Tibial nerve (tissue), 4 donors: ENCODE measurements at places on chromosomes 4 and X. TPM values are rescaled to one million over a fixed set of nuclear protein-coding genes. Genes with fewer than 3 reads are reported as not detected.
A peak's percentile ranks its signal among the peaks of the same experiment; 100 is the strongest.

GRCh38 chr4:19366916-19367315 is 884.8 kb upstream of the SLIT2 start:
- no peak for DNase-seq

DNA sequence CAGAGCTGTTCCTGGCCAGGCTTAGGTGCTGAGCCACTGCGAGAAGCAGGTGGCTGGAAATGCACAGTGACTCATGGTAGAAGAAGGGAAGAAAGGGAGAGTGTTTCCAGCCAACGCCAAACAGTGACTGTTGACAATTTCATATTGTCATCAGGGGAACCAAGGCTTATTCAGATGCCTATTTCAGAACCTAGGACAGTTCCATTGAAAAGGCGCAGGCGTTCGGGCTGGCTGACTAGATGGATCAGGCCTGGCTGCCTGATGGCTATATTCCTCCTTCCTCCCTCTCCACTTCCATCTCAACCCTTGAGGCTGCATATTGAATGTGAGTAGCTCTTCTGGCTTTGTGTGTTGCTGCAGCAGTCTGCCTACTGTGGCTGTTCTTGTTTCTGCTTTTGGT is 73.0 kb upstream of the FRMPD4 start:
- DNase-seq = no peak

- DNase-seq = no peak
Measured at GRCh38 chr4:8033067-8033755, 93.5 kb upstream of the AFAP1 start.

- DNase-seq = no peak
Measured at GRCh38 chrX:40314070-40314469, 216.3 kb upstream of the BCOR start.

DNA sequence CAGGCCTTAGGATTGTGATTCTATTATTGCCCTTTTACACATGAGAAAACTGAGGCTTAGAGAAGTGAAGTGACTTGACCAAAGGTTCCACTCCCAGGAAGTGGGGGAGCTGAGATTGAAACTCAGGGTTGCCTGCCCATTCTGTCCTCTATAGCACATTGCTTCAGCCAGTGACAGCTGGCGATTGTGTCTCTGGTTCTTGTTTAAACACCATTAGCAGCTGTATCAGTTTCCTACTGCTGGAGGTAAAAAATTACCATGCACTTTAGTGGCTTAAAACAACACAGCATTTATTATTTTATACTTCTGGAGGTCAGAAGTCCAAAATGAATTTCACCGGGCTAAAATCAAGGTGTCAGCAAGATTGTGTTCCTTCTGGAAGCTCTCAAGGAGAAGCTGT is 205.8 kb upstream of the MAMLD1 start:
- DNase-seq = no peak

DNA sequence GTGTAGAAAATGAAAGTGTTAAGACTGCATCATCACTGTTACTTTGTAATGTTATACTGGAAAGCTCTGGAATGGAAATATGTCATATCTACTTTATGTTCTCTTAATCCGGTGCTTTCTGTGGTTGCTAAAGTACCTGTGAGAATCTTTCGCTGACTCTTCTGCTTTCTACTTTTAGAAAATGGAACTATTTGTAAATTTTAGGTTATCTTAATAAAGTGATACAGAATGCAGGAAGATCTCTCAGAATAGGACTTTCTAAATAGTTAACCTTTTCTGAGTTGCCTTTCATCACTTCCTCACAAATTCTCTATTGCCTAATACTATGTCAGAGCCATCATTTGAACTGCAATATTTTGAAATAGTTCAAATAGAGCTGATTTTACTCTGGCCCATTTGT is 69.3 kb downstream of the BMP2K start:
- DNase-seq = no peak

DNA sequence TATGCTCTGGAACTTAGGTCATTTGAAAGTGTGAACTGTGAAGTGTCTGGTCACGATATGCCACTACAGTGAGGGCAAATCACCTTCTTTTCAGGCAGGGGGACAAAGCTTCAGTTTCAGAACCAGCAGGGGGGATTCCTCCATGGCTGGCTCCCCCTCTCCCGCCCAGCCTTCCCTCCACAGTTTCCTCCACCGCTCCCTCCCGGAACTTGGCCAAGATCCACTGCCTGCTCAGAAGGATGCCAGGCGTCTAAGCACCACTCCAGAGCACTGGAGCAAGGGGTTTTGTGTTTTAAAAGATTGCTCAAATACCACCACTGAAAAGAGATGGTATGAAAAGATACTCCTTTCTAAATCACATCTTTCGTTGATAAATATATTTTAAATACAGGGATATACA is 126.9 kb downstream of the ELOVL6 start:
- DNase-seq = no peak

DNA sequence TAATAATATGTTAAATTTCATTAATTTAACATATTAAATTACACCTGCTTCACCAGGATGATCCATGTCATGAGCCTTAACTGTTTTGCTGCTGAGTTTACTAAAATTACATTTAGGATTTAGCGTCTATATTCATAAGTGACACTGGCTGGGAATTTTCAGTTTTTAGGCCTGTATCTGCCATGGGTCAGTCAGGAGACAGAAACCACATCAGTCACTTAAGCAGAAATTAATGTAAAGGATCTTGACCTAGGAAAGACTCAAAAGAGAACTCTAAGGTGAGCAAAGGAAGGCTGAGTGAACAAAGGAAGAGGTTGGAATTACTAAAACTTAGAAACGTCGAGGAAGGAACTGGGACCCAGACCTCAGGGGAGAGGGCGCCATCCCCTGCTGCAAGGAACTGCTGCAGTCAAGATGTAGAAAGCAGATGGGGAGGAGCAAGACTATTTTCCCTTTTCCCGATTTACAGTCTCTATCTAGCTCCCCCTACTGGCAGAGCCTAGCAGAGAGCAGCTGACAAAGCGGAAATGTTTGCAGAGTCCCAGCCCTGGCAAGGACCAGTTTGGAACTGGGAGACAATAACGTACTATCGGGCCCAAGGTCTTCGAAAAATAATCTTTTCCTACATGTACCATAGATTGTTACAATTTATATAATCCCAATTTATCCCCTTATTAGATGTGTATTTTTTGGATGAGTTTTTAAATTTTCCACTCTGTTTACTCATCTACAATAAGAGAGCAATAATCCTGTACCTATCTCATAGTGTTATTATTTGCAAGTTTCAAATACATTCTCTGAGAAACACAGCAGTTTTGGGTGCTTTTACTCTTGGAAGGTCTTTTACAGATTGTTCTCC is 22.6 kb upstream of the RBBP7 start:
- DNase-seq = peak; percentile 45

DNA sequence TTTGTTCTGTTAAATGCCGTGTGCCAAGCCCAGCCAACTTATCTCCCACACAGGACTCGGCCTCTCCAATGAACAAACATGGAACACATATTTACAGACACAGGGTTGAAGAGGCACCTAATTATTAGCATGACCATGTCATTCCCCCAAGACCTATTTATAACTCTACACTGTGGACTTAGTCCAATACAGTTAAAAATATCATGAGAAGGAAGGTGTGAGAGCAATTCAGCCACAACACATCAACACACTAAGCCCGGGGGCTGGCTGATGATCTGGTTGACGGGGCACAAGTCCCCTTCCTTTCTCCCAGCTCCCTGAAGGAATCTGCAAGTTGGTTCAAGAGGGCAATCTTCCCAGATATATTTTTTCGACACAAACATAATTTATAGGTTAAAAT is 28.1 kb downstream of the MANBA start:
- DNase-seq = no peak

GRCh38 chr4:176840166-176840565 is 47.4 kb upstream of the VEGFC start:
- DNase-seq = no peak

DNA sequence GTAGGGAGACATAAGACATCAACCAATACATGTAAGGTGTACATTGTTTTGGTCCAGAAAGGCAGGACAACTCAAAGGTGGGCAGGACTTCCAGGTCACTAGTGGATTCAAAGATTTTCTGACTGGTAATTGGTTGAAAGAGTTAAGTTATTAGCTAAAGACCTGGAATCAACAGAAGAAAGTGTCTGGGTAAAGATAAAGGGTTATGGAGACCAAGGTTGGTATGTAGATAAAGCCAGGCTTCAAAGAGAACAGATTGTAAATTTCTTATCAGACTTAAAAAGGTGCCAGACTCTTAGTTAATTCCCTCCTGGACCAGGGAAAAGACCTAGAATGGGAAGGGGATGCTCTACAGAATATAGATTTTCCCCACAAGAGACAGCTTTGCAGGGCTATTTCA is 28.3 kb upstream of the GAB1 start:
- no peak for DNase-seq

DNA sequence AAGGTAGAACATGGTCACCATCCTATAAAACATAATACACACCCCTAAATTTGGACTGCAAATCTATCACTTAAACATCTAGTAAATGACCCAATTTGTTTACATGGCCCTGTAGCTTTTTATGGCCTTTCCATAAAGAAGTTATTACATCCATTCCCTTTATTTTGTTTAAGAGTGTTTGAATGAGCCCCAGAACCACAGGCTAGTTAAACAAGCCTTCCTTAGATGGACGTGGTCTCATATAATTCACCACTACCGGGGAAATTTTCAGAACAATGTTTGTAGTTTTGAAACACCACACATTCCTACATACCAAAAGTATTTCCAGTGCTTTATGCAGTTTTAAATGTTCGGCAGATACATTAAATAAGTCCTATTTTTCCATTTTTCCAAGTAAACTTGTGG is 12.3 kb downstream of the PDGFC start:
- DNase-seq = no peak

- DNase-seq = no peak
Measured at GRCh38 chr4:25564836-25565235, 90.8 kb upstream of the SLC34A2 start.

DNA sequence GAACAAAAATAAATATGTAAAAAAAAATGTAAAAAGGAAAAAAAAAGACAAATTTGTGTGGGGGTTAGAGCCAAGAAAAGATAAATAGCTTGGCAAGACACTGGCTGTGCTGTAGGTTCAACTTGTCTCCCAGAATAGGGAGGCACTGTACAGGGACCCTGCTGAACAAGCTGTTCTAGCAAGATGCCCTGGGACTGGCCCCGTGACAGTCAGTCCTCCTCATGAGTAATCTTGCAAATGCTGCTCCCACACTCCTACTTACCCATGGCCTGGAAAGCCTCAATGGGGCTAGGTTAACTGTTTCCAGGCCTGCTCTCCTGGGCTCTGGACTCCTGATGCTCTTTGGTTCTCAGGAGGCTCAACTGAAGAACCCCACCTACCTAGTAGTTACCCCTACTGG is 106.8 kb downstream of the ATG4A start:
- no peak for DNase-seq

DNA sequence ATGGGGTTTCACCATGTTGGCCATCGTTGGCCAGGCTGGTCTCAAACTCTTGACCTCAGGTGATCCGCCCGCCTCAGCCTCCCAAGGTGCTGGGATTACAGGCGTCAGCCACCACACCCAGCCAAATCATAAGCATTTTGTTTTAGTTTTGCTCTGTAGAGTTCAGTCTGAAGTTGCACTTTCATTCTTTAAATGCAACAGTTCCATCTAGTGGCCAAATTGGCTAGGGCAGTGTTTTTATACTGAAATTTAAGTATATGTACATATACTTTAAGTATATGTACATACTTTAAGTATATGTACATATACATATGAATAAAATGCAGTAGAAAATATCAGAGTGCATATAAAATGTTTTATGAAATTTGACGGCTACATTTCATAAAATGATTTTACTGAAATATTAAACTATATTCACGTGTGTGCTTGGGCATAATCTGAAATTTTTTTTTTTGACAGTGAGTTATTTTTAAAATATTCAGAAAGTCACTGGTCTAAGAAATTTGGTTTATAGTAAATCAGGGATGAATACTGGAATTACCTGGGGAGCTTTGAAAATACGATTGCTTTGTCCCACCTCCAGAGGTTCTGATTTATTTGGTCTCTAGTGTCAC is 145.5 kb downstream of the NWD2 start:
- no peak for DNase-seq

SSX3 gene
- total RNA-seq = not detected

BEND2 gene
- total RNA-seq = not detected

RNF150 gene
- 13.1 TPM for total RNA-seq

ZFP42 gene
- total RNA-seq = not detected

UGT2B15 gene
- total RNA-seq = not detected

SCFD2 gene
- 28.0 TPM for total RNA-seq

P2RY4 gene
- 0.84 TPM for total RNA-seq

TENM3 gene
- 21.9 TPM for total RNA-seq
